NCI-H2081 treated with DMSO at 0.1 percent for 48 hours (cell line): ENCODE measurements at places on chromosomes 16 and 17.

- DNase-seq = peak; percentile 56
Measured at GRCh38 chr16:23434380-23434779, 18.6 kb downstream of the COG7 start.

DNA sequence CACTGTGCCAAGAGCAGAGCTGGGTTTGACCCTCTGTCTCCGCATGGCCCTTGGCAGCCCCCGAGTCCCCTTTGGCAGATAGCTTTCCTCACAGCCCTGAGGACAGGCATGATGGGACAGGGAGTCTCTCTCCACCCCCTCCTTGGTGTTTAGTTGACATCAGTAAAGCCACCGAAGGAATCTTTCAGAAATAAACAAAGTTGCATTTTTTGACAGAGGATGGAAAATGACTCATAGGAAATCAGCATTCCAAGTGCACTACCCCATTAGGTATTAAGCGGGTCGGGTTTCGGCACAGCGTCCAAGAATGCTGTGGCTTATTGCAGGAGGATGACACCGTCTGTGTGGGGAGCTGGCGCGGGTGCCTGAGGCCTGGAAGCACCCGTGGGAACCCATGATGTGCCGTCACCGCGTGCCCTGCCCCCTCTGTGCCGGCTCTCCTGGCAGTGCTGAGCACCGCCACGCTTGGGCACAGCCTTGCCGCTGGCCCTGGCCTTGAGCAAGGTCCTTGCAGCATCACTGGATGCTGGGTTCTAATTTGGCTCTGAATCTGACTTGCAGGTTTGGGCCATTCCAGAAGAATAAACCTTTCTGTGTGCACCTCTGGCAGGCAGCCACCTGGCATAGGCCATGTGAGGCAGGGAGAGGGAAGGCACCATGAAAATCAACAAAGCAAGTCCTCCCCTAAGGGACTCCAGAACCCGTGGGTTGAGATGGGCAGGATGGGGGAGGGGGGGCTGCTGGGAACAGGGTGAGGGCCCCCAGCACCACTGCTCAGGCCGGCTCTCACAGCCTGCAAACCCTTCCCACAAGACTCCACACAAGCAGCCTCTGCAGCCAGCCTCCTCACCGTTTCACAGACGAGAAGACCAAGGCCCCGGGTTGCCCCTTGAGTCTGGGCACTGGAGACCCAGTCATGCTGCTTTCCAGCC lies 50.5 kb upstream of the ZNF469 start:
- no peak for DNase-seq

GRCh38 chr17:60524463-60525327 lies 1.3 kb downstream of the APPBP2 start:
- no peak for DNase-seq

DNA sequence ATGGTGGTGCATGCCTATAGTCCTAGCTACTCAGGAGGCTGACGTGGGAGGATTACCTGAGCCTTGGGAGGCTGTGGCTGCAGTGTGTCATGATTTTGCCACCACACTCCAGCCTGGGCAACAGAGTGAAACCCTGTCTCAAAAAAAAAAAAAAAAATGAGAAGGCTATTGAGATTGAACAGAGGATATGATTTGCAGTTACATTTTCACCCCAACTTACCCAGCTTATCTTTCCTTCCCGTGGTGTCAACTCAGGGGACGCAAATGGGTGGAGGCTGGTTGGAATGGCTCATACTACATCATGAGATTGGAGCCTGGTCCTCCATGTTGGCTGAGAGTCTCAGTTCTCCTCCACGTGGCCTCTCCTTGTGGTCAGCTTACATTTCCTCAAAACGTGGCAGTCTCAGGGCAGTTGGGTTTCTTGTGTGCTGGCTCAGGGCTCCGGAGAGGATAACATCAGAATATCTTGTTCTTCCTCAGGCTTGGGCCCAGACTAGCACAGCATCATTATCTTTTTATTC lies 17.2 kb upstream of the NSMCE1 start:
- no peak for DNase-seq

DNA sequence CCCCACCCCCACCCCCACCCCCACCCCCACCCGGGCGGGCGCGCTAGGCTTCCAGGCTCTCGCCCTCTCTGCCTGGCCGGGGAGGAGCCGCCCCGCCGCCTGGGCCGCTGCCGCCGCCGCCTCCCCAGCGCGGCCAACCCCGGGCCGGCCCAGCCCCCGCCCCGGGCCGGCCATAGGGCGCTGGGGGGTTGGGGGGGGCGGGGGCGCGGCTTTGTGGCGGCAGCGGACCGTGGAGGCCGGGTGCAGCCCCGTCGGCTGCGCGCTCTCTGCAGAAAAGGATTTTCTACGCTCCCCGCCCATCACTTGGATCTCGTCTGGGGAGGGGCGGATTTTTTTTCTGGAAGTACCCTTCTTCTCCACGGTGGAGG lies 230.9 kb downstream of the MRTFB start:
- no peak for DNase-seq

DNA sequence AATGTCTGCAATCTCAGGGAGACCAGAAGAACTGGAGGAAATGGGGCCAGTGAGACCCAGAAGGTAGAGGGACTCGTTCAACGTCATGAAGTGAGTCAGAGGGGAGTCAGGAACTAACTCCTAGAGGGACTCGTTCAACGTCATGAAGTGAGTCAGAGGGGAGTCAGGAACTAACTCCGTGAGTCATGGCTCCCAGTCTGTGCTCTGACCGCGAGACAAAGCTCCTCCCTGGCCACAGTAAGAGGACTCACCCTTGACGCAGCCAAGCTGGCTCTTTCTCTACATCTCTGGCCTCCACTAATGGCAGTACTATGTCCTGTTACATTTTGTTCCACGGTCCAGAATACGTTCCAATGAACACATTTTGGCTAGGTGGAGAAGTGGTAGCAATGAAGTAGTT lies 902.5 kb downstream of the KCNJ2 start:
- no peak for DNase-seq

DNA sequence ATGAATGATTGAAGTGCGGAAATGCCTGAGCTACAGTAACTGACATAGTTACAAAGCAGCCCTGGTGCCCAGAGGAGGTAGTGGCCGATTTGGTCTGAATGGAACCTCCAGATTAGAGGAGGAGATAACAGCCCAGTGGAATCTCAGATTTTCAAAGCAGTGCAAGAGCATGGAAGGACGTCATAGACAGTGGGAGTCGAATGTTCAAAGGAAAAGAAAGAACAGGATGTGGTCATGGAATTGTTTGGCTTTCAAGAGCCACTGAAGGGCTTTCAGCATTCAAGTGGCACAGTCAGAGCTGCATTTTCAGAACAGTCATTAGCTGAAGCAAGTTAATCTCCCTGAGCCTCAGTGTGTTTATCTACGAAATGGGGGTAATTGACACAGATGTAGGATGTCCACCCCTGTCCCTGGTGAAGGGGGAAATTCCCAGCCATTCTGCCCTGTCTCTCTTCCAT lies 104.6 kb upstream of the CACNG3 start:
- DNase-seq = no peak

DNA sequence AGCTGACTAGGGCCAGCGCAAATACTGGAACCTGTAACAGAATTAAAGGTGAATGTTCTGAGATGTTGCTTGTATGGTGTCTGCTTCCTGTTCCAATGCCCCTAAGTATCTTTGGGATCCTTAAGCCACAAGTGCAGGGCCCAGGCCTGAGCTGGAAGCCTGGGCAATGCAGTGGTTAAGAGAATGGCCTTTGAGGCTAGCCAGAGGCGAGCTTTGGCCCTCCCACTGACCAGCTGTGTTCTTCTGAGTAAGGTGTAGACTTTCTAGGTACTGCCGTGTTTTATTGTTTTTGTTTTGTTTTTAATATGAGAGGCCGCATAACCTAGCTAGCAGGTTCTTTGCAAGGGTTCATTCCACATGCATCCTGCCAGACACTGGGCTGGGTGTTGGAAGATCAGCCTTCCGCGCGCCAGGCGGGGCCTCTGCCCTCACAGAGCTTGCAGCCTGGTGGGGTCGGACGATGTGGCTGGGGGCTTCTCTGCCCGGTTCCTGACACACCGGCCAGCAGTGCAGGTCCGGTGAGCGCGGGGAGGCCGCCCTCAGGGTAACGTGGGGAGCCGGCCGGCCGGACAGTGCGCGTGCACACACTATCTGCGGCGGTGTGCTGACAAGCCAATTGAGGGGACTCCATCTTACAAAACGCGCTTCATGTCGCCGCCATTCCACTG lies 551 bp upstream of the MLX start:
- no peak for DNase-seq

GRCh38 chr17:72183194-72183685 lies 62.4 kb downstream of the SOX9 start:
- no peak for DNase-seq

- no peak for DNase-seq
Measured at GRCh38 chr17:41682631-41683030, 6.1 kb upstream of the EIF1 start.

- no peak for DNase-seq
Measured at GRCh38 chr17:3222505-3222904, 15.0 kb downstream of the OR1A1 start.

- no peak for DNase-seq
Measured at GRCh38 chr16:102060-102855, 24.2 kb downstream of the MPG start.

DNA sequence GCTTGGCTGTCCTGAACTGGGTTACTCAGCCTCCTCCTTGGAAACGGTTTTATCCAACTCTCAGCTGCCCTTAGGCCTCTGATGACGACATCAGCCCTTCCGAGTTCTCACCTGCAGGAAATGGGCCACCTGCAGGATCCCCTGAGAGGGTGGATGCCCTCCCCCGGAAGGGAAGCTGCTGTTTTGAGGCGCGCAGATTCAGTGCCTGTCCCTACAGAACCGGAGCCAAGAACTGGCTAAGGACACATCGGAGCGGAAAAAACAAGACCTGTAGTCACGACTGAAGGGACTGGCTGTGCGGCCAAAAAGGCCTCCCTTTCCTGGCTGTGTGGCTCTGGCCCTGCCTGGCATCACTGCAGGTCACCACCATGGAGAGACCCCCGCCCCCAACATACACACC lies 11.7 kb upstream of the C16orf95 start:
- DNase-seq = no peak

DNA sequence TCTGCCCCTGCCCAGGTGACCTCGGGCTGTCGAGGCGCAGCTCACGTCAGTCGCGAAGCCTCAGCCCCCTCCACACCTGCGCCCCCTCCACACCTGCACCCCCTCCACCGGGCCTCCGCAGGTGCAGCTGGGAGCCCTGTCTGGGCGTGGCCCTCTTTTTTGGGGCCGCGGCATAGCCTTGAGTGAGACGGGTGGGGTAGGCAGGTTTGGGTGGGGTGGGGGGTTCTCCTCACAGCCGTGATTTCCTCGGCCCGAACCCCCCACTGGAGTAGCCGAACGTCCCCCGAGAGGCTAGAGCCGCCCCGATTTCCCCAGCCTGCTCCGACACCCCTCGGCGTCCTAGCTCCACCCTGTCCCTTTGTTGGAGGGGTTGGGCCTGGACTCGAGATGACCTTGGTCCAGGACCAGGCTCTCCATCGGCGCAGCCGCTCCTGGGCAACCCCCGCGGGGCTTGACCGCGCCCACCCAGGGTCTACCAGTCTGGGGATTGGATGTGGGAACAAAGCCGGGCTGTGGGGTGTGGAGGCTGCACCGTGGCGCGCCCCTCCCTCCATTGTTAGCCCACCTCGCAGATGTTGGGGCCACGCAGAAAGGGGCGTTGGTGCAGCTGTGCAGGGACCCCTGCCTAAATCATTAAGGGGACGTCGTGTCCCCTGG lies 626 bp downstream of the TUBB3 start:
- DNase-seq = no peak

GRCh38 chr17:57084361-57084801 lies 665 bp upstream of the AKAP1 start:
- peak; percentile 60 for DNase-seq

DNA sequence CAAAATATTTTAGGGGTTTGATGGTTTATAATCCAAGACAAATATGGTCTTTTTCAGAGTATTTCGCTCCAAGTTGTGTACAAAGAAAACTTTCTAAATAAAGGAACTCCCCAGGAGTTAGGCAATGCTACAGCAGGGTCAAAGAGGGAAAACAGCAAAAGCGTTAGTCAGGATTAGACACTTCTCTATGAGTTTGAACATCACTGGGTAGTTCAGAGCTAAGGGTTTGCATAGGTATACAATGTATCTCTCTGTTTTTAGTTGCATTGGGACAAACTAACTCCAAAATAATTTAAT lies 34.8 kb downstream of the FAM20A start:
- no peak for DNase-seq

DNA sequence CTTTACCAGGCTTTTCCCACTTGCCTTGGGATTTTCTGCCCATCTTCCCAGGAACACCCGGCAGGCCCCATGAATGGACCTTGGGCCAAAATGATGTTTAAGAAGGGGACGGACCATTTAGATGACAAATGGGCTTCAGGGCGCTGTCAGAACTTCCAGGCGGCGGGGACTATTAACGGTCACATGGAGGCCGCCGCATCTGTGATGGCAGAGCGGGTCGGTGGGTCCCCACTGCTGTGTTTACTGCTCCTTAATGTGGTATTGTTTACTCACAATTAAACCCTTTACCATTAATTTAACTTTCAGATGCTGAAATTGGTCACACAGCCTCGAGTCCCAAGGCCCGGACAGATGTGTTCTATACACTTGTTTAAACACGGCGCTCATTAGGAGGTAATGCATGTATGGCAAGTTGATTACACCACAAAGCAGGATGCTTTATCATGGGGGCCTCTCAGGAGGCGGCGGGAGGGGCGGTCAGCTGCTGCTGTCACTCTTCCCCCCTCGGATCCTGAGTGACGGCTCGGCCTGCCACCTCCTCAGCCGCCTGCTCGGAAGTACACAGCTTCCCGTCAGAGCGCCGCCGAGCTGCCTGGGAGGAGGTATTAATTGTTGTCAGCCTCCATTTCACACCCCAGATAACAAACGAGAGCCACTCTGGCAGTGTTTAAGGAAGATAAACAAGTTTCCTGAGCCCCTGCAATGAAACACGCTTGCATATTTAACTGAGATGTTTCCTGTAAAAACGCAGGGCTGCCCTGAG lies 83.9 kb upstream of the IRX3 start:
- DNase-seq = no peak

DNA sequence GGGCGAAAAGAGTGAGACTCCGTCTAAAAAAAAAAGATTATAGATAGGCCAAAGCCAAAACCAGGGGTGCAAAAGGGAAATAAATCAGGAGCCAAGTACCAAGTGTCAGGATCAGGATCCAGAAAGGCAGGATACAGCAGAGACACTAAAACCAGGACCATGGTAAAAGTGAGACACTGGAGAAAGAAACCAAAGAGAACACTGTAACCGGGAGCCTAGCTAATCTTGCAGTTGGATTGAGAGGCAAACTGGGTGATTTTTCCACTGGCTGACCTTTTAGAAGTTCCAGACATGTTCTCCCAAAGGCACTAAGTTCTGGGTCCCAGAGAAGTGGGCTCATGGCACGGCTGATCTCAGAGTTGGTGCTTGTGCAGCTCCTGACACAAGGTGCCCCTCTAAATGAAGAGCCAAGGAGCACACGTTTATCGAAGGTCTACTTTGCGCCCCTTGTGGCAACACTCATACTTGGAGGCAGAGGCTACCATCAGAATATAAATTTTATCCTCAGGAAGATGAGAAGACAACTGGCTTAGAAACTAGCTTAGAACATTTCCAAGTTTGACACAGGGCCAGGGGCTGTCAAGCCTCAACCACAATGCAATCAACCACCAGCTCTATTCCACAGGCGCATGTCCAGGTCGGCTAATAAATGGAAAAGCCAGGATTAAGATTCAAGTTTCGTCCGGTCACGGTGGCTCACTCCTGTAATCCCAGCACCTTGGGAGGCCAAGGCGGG lies 27.5 kb upstream of the HELZ start:
- DNase-seq = no peak
